ENCODE measurements at places on chromosomes 16 and 17.

DNA sequence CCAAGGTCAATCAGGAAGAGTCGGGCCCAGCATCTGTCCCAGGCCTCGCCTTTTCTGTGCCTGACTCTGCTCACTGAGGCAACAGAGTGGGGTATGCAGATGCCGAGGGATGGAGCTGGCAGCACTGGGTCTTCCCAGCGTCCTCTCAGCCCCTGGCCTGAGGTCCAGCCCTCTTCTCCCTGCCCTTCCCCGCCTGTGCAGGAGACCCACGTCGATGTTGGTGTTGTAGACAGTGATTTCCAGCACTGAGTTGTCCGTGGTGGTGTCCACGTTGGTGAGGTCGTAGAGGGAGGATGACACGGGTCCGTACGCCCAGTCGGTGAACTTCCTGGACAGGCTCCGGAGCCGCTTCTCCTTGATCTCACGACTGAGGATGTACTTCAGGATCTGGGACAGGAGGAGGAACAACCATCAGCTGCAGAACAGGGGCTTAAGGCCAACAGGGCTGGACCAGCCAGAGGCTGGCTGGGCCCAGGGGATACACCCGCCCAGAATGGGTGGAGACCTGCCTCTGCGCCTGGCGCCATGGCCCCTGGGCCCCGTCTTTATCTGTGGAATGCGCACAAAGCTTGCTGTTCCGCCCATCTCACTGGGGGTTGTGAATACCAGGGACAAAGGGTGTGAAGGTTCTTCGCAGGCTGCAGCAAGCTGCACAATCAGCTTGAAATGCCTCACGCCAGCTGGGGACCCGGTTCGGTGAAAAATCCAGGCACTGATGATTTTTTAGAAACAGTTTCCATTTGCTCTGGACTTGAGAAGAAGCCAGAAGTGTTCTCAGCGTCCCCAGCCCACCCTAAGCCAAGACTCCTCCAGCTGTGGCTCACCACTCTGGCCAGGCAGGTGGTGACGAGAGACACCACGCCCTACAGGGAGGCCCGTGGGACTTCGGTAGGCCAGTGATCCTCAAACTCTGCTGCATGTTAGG, 27.5 kb downstream of the TRPV3 start:
- no peak for DNase-seq

GRCh38 chr16:47150067-47150466, 6.3 kb upstream of the NETO2 start:
- DNase-seq = no peak

GRCh38 chr16:10245002-10245401, 62.8 kb upstream of the GRIN2A start:
- DNase-seq = no peak

DNA sequence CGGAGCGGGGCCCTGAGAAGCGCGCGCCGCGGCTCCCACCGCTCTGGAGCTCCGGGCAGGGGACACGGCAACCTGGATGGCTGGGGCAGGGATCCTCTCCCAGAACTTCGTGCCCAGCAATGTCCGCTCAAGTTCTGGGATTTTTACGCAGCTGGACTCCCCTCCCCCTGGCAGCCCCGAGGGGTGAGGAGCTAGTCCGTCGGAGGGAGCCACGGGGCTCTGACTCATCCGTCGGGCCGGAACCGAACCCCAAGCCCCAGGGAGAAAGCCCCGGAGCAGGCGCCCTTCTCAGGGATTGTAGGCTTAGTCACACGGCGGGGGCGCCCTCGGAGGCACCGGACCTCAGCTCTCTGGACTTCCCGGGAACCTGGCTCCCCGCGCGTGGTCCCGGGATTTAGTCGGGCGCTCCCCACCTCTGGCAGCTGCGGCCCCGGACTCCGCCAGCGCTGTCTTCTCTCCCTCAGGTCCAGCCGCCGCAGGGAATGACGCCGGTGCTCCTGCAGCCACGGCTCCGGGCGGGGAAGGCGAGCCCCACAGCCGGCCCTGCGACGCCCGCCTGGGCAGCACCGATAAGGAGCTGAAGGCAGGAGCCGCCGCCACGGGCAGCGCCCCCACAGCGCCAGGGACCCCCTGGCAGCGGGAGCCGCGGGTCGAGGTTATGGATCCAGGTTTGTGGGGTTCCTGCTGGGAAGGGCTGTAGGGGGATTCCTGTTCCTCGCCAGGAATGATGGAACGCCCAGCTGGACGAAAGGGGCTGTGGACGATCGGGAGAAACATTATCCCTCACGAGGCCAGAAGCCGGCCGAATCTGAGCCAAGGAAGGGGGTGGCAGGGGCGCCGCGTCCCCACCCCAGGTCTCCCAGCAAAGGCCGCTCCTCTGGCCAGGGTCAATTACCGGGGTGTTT, 830 bp downstream of the SPHK1 start:
- no peak for DNase-seq
